DMS 273 treated with DMSO at 0.1 percent for 48 hours (cell line): ENCODE measurements at places on chromosomes 6 and 20.
A peak's percentile ranks its signal among the peaks of the same experiment; 100 is the strongest.

- DNase-seq: no peak
Measured at GRCh38 chr20:47160992-47161391, 195.5 kb downstream of the ZMYND8 start.

DNA sequence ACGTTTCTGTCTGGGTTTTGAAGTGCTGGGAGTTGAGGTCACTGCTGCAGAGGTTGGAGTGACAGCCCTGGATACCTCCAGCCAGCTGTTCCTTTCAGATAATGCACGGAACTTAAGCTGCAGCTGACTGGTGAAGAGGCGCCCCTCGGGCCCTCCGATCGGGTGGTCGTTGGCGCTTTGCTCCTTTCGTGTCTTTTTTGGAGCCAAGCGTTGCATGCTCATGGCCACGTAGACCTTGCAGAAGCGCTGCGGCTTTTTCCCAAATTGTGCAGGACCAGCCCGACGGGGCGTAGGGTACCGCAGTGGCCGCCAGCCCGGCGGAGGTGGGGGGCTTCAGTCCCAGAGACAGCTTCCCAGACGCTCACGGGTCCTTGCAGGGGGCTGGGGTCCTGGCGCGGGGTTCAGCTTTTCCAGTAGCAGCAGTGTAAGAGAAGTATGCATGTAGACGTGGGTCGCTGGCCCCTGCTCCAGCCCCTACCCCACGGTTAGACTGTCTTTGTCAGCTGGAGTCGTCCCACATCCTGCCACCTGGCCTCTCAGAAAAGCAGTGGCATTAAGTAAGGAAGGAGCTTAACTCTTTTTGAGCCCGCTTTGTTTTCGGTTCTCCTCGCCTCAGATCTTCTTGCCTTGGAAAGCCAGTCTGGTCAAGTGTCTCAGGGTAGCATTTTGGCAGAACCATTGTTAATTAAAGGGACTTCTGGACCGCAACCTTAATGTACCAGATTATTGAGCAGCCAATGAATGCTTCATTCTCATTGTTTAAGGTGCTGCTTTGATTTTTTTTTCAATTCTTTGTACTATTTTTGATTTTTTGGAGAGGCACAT is 838 bp downstream of the TNFAIP3 start:
- DNase-seq: no peak

DNA sequence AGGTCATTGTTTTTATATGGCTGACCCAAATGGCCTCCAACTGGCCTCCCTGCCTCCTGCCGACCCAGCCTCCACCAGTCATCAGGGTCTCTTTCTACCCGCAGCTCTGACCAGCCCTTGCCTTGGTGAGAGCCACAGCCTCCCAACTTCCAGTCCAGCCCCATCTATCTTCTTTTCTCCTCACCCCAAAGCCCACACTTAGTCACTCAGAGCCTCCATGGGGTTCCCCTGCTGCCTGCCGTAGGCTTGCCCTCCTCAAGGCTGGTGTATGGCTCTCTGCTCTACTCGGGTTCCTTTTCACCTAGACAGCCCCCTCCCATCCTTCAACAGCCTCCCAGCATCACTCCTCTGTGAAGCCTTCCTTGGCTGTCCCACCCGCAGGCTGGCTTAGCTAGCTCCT is 18.2 kb downstream of the TCF15 start:
- no peak for DNase-seq

GRCh38 chr6:43702534-43703440 is 15.2 kb upstream of the MRPS18A start:
- DNase-seq: peak; percentile 60

GRCh38 chr20:45470937-45471336 is 1.4 kb downstream of the WFDC2 start:
- no peak for DNase-seq

DNA sequence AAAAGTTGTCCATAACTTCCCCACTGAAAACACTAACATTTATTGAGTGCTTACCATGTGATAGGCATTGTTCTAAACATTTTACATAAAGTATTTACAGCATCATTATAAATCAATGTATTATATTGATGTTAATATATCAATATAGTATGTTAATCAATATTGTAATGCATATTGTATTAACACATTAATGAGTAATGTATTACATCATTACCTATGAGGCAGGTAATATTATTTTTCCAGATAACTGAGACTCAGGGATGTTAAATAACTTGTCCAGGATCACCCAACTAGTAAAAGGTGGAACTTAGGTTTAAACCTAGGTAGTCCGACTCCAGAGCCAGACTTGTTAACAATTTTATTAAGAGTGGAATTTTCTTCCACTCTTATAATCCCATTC is 12.2 kb upstream of the TREM2 start:
- DNase-seq: no peak

- no peak for DNase-seq
Measured at GRCh38 chr6:110428153-110428552, 12.8 kb upstream of the DDO start.

DNA sequence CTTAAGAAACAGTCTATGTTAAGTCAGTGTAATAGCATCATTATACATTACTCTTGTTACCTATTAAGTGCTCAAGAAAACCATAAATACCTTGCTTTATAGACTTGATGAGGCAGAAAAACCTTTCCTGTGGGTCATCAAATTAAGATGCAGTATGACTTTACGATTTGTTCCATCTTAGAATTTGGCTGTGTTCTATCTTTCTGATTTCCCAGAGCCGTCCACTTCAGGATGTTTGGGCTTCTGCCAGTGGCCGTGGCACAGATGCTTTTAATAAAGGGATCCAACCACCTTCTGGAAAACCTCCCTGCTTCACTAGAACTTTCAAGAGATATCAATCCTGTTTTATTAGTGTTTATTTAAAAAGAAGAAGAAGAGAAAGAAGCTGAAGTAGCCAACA is 71.2 kb downstream of the PDE7B start:
- peak; percentile 6 for DNase-seq

DNA sequence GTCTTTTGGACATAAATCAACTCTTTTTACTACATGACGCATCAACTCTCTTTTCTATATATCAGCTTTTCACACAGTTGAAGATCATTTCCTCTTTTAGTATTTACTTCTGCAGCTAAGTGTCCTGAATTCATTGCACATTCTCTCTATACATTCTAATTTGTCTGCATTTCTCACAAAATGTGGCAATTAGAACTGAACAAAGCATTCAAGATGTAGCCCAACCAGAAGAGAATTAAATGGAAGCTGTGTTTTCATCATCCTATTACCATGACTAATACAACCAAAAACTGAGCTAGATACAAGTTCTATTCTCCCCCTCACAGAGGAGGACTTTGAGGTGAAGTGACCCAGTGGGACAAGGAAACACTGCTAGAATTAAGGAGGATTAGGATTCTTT is 86.9 kb downstream of the PLCG1 start:
- DNase-seq: no peak

GRCh38 chr20:10625641-10626040 is 48.2 kb downstream of the JAG1 start:
- DNase-seq: no peak

- no peak for DNase-seq
Measured at GRCh38 chr6:85044361-85044760, 280.0 kb upstream of the TBX18 start.

DNA sequence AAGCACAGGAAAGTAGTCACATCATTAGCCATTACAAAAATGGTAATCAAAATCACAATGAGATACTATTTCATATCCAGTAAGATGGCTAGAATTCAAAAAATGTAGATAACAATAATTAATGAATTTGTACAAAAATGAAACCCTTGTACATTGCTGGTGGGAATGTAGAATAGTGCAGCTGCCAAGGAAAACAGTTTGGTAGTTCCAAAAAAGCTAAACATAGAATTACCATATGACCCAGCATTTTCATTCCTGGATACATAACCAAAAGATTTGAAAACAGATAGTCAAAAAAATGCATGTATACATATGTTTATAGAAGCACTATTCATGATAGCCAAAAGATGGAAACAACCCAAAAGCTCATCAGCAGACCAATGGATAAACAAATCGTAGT is 251.1 kb upstream of the RAB32 start:
- no peak for DNase-seq

- no peak for DNase-seq
Measured at GRCh38 chr20:25372584-25373336, 17.9 kb downstream of the ABHD12 start.

GRCh38 chr6:52255434-52255833 is 11.1 kb upstream of the IL17F start:
- DNase-seq: no peak

- DNase-seq: no peak
Measured at GRCh38 chr6:41955412-41955811, 13.8 kb upstream of the CCND3 start.

GRCh38 chr6:82712826-82713225 is 349.2 kb downstream of the TPBG start:
- no peak for DNase-seq

DNA sequence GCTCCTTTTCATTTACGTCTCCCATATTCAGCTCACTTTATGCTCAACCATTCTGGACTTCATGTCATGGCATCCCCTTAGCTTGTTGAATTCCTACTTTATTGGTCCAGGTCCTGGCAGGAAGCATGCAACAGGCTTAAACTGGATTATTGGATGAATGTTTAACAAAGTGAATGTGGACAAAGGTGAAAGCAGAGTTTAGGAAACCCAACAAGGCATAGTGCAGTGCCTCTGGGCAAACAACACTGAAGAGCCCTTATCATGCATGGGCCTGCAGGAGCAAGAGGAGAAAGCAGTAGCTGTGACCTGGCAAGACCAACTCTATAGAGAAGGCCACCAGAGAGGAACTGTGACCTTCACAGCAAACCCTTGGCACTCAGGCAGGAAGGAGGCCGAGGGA is 5.3 kb upstream of the ANKRD66 start:
- no peak for DNase-seq

DNA sequence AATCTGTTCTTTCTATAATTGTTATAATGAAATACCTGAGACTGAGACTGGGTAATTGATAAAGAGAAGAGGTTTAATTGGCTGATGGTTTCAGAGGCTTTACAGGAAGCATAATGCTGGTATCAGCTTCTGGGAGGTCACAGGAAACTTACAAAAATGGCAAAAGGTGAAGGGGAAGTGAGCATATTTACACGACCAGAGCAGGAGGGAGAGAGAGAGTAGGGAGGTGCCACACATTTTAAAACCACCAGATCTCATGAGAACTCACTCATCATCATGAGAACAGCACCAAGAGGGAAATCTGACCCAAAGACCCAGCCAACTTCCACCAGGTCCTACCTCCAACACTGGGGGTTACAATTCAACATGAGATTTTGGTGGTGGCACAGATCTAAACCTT is 2.6 kb upstream of the SIRPB1 start:
- no peak for DNase-seq

GRCh38 chr6:170175644-170176135 is 115.2 kb downstream of the DLL1 start:
- no peak for DNase-seq

- DNase-seq: no peak
Measured at GRCh38 chr6:33273129-33273923, 1.5 kb downstream of the RPS18 start.

DNA sequence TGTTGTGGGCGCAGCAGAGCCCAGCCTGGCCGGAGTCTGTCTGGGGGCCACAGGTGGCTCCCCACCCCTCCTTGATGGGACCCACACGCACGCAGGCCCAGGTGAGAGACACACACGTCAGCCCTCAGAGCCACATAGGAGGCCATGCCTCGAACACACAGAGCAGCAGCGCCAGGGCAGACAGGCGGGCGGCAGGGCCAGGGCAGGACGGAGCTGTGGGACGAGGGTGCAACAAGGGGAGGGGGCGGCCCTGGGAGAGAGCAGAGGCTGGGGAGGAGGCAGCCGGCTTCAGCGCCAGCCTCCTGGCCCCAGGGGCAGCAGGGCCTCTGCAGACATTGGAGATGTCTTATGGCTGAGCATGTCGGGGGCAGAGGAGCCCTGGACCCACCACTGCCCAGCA is 42.5 kb downstream of the KCNQ2 start:
- no peak for DNase-seq

DNA sequence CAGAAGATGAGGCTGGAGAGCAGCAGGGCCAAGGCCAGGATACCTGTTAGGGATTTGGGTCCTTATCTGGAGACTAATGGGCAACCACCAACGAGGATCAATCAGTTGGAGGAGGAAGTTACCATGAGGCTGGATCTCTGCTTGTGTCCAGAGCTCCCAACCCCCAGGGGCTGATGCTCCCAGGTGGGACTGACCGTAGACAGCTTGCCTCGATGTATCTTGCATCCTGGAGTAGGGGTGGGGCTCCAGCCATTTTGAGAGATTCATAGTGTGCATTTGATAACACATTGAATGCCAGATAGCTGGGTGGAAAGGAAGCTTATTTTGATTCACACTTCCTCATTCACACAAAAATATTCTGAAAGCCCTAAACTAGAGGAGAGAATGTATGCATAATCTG is 4.6 kb upstream of the RFPL4B start:
- DNase-seq: no peak

- no peak for DNase-seq
Measured at GRCh38 chr6:128499079-128499731, 21.2 kb downstream of the PTPRK start.

- no peak for DNase-seq
Measured at GRCh38 chr6:137957471-137957870, 90.4 kb downstream of the TNFAIP3 start.

GRCh38 chr6:124164343-124164742 is 360.7 kb downstream of the NKAIN2 start:
- DNase-seq: no peak

DNA sequence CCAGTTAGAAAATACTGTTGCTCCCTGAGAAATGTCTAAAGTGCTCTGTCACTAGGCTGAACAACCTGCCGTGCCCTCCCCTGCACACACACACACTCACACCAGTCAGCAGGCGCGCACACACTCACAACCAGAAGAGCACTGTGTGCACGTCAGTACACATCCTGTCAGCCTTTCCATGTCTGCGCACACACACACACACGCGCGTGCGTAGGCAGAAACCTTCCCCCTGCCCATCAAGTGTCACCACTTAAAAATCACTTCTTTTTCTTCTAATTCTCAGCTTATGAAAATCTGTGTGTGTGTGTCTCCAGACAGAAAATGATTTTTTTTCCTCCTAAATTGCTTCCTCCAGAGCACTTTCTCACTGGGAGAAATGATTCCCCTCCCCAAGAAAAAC is 100.3 kb downstream of the EDN3 start:
- DNase-seq: no peak

GRCh38 chr6:5814116-5814515 is 192.6 kb downstream of the NRN1 start:
- DNase-seq: no peak

GRCh38 chr20:45672765-45673164 is 2.7 kb upstream of the WFDC11 start:
- DNase-seq: no peak
